CD4-positive, alpha-beta T cell treated with Interleukin-15 for 4 hours (primary cell): ENCODE measurements at places on chromosomes 2 and 18.

GRCh38 chr2:188170356-188170755 is 121.3 kb upstream of the GULP1 start:
- no peak for DNase-seq

DNA sequence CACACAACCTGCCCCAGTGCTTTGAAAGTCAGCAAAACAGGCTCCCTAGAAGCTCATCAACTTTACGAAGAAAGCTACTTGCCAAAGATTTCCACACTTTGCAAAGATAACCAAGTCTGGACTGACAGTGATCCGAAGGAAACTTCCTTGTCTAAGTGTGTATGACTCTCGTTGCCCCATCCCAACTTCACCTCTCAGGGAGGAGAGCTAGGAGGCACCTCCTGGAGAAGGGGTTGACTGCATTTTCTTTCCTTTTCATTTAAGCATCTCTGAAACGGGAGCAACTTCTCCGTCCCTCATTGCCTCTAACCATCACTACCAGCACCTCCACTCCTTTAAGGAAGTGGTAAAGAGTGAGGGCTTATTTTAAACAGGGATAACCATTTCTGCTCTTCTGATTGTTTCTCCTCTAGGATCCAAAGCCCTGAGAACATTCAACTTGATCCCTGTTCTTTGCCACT is 7.0 kb downstream of the ZEB2 start:
- no peak for DNase-seq

GRCh38 chr2:201064797-201065329 is 6.6 kb downstream of the HYCC2 start:
- no peak for DNase-seq

GRCh38 chr2:59806486-59806885 is 747.0 kb downstream of the BCL11A start:
- DNase-seq: no peak

DNA sequence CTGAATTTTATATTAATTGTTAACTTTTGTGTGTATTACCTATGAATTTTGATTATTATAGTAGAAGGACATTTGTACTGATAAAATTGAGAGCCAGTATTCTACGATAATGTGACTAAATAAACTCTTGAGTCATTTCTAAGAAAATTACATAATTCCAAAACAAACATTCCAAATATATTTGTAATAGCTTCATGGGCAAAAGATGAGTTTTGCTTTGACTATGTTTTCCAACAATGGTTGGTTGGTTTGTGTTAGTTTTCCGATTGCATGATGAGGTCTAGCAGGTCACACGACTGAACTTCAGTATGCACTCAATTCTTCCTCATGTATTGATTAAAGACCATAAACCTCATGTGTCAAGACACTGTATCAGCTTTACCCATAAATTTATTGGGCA is 71.7 kb upstream of the WDR75 start:
- no peak for DNase-seq

- no peak for DNase-seq
Observed at GRCh38 chr2:121723316-121723715, 13.4 kb downstream of the NIFK start.

DNA sequence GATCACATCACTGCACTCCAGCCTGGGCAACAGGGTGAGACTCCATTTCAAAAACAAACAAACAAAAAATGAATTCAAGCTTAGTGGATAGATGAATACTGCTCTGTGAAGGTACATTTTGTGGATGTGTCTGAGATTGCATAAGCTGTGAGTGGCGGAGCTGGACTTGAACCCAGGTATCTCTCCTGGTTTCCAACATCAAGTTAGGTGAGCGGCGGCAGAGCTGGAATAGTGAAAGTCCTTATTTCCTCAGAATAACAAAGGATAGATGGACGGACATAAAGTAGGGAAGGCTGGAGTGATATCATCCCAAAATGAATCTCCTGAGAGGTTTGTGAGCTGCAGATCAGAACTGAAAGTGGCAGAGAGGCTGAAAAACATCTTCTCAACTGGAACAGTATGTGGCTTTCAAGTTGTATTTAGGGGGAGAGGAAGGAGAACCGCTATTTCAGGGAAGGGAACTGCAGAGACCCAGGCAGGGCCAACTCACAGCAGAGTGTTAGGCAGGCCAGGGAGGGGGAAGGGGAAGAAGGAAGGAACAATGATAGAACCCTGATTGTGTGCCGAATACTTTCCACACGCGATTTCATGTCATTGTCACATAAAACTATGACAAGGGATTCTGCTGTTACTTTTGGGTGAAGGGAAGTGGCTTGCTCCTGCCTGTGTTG is 106.2 kb downstream of the LPIN1 start:
- DNase-seq: no peak

- DNase-seq: no peak
Observed at GRCh38 chr2:128775914-128776285, 457.2 kb upstream of the HS6ST1 start.

- DNase-seq: no peak
Observed at GRCh38 chr2:143955401-143956065, 564.4 kb downstream of the ZEB2 start.

DNA sequence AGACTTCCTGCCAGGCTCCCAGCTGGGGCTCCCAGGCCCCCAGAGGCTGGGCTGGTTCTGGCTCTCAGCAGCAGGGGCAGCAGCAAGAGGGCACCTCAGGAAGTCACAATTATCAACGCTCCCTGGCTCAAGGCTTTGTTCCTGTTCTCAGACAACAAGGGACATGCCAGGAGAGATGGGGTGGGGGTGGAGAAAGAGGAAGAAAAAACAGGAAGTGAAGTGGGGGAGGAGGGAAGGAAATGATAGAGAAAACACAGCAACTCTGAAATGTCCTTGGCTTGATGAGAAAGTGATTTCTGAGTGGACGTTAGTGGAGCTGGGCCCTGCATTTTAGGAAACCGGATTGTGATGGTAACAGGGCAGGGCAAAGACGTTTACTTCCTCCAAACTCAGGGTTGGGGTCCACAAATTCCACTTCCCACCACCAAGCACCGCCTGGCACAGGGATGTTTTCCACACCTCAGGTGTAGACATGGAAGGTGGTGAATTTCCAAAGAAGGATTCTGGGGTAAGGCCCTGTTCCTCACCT is 40.4 kb downstream of the CYRIA start:
- DNase-seq: no peak

DNA sequence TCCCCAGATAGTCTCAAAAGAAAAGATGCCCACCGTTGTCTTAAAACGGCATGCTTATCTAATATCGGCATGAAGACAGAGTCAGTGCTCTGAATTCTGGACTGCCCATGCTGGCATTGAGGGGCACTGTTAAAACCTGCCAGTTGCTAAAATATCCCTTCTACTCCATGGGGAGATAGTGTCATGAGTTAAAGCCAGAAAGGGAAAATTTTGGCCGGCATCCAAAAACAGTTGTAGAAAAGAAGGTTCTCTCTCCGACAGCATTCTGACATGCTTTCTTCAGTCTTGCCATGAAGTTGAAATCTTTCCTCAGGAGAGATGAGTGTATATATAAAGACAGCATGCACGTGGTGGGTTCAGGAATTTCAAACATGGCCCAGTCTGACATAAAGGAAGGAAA is 401.3 kb upstream of the PIK3C3 start:
- DNase-seq: no peak

GRCh38 chr2:112758711-112759110 is 5.7 kb downstream of the CKAP2L start:
- no peak for DNase-seq

DNA sequence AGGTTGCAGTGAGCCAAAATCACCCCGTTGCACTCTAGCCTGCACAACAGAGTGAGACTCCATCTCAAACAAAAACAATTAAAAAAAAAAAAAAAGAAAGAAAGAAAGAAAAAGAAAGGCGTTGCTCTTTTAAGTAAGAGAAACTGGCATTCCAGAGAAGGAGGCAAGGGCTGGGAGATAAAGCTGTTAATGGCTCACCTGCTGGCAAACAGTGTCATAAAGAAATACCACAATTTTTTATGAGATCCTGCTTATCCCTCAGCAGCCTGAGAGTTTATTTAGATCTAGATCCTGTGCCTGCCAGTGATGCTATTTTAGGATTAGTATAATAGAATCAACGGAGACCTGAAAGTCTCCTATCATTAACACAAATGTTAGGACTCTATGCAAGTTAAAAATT is 16.3 kb downstream of the SLC19A3 start:
- no peak for DNase-seq

GRCh38 chr2:202038471-202039277 is 5.0 kb downstream of the FZD7 start:
- no peak for DNase-seq

DNA sequence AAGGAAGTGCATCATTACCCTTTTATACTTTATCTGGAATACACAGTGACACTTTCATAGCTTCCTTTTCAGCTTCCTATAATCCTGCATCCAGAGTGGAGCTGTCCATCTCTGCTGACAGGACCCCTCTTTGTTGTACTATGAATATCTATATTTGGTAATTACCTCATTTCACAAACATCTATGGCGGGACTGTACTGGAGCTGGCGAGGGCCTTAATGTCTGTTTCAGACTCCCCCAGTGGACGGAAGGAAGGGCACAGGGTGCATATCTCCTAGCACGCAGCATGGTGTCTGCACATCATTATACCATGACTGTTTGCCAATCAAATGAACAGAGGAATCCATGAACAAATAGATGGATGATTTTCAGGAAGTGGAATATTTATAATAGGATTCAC is 142.3 kb downstream of the SOX11 start:
- DNase-seq: no peak

DNA sequence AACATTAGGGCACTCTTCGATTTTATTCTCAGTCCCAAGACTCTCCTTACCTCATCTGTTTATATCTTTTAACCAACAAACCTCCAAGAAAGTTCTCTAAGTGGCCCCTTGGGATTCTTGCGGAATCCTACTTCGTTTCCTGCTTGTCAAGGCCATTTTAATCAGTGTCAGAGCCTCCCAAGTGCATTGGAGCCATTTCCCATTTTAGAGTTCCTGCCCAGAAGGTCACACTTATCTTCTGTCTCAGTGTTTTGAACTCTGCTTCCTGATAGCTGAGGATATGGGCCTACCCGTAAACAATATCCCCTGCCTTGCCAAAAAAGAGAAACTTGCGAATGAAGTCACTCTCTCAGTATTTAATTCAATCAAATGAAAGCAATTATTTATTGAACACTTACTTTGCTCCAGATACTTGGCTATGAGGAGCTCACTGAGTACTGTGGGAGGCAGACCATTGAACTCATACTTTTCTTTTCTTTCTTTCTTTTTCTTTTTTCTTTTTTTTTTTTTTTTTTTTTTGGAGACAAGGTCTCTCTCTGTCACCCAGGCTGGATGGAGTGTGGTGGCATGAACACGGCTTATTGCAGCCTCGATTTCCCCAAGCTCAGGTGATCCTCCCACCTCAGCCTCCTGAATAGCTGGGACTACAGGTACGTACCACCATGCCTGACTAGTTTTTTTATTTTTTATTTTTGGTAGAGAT is 5.7 kb upstream of the NOSTRIN start:
- DNase-seq: no peak

GRCh38 chr2:192140236-192140839 is 54.4 kb downstream of the TMEFF2 start:
- DNase-seq: no peak

DNA sequence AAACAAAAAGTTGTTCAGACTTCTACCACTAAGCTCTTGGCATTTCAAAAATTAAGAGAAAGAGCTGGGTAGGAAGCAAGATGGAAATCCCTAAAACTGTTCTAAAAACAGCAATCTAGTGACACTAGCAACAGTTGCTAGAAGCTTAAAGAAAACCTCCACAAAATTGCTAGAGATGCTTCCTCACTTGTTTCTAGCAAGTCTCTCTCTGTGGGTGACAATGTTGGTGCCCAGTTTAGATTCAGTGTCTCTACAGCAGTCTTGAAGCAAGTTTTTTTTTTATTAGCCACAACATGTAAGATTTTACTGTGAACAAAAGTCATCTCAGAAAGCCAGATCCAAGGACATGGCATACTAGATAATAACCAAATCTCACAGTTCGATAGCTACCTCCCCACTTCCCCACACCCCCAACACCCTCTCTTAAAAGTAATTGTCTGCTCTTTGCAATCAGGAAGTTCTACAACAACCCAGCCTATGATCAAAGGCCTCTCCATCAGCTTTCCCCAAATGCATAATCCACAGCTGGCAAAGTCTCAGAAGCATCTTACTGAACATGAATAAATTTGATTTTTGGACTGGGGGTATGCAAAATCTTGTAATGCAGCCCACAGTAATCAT is 70.0 kb downstream of the ANKRD44 start:
- peak; percentile 54 for DNase-seq

DNA sequence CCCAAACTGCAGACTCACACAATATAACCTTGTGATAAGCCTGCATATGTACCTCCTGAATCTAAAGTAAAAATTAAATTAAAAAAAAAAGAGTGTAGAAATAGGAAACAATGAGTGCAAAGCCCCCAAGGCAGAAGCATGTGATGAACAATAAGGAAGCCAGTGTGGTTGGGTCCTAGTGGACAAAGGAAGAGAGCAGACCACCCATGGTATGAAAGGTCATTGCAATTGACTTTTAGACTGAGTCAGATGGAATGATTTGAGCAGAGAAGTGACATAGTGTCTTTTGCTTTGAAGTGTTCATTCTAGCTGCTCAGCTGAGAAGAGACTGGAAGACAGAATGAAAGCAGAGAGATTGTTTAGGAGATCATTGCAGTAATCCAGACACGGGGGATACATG is 417.1 kb downstream of the RAD51AP2 start:
- no peak for DNase-seq

GRCh38 chr2:41151746-41152145 is 699.9 kb upstream of the SLC8A1 start:
- DNase-seq: no peak

DNA sequence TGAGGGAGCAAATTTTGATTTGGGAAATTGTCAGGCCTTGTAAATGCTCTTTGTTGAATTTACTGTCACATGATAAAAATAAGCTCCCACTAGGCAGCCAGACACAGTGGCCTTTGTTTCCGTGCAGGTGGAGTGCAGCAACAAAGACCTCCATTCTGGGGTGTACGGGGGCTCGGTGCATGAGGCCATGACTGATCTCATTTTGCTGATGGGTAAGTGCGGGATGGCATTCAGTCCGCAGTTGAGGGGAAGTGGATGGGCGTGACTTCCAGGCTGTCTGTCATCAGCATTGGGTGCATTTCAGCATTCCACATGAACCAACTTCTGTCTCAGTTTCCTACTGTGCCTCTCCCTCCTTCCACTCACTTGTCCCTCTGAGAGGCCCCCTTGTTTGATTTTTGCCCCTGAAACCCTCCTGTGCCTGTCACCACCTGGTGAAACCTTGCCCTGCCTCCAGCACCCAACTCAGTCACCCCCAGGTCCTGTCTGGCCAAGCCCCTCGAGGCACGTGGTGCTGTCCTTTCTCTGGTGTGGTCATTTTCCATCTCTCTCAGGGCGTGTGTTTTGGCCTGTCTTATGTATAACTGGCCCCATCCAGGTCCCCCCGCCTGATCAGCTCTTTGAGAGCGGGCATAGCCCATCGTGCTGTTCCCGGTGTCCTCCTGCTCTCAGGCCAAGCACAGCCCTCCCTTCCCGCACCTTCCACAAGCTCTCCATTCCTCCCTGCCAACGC is 16.3 kb downstream of the CNDP2 start:
- DNase-seq: no peak
